Thyroid gland (tissue), 4 donors: ENCODE measurements at places on chromosomes 2 and 18. TPM values are rescaled to one million over a fixed set of nuclear protein-coding genes. Genes with fewer than 3 reads are reported as not detected.

DNA sequence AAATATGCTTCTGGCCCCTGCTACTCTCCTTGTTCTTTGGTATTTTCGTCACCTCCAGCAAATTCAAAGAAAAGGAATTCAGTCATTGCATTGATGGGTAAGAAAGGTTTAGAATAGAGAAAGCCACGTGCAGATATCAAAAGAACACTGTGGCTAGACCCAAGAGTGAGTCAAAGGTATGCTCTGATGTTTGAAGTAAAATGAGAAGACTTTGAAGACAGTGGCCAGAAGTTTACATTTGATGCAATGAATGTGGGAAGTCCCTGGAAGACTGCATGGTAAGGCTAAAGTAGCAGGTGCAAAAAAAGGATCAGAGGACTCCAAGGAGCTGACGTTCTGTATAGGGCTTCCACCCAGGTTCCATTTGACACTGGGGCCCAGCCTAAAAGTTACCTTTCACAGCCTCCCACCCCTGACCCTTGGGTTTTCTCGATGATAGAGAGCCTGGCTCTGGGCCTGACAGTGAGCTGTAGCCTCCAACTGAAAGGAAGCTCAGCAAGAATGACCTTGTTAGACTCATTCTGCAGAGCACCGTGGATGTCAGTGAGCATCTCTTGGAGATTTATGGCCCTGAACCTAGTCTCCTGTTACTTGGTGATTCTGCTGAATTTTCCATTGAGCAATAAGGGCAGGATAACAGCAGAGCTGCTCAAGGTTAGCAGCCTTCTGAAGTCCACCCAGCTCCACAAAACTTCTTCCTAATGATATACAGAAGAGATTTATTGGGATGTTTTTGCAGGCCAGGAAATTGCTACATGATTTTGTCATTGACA lies 223.7 kb upstream of the RBBP8 start:
- H3K4me1 ChIP-seq = peaks cover 6% of the 10 kb centered on the region
- H3K27me3 ChIP-seq = no peaks in the 10 kb centered on the region
- no peak for DNase-seq
- no peak overlapping the region for H3K27ac ChIP-seq

DNA sequence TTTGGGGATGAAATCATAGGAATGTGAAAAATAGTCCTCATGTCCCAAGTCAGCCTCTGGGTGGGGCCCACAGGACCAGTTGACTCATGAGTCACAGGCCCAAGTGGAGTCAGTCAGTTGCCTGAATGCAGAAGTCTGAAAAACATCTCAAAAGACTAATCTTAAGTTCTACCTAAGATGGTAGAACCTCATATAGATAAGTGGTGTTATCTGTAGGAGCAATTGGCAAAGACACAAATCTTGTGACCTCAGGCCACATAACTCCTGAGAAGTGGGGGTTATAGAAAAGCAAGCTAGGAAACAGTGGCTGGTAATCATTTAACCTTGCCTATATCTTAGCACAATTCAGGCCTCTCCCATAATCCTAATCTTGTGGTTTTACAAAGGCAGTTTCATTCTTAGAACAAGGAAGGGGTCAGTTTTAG lies 257.1 kb upstream of the SPOPL start:
- H3K4me3 ChIP-seq = no peak overlapping the region
- no peaks in the 10 kb centered on the region for H3K27me3 ChIP-seq
- no peak for DNase-seq

GRCh38 chr2:108927936-108928659 lies 60.9 kb downstream of the EDAR start:
- no peak overlapping the region for H3K4me3 ChIP-seq
- no peak overlapping the region for H3K27ac ChIP-seq
- no peaks in the 10 kb centered on the region for H3K27me3 ChIP-seq
- H3K4me1 ChIP-seq = no peaks in the 10 kb centered on the region
- peak; percentile 34 for DNase-seq

- peaks cover 5% of the 10 kb centered on the region for H3K4me1 ChIP-seq
- H3K36me3 ChIP-seq = no peaks in the 10 kb centered on the region
- peak; percentile 95 for DNase-seq
Observed at GRCh38 chr2:46471-47345, at the start of gene FAM110C. Gene FAM110C, minus strand, starts transcription at chr2:46505. Its CDS starts 120 bp downstream, at chr2:46385.

The SP9 gene
- total RNA-seq = not detected
